ENCODE measurements at places on chromosomes 6 and 20.

- no peak for DNase-seq
These were observed 147.0 kb downstream of the MTFR2 start for GRCh38 chr6:136102991-136103688.

- DNase-seq: no peak
These were observed 6.7 kb downstream of the CCR6 start for GRCh38 chr6:167129562-167129961.

DNA sequence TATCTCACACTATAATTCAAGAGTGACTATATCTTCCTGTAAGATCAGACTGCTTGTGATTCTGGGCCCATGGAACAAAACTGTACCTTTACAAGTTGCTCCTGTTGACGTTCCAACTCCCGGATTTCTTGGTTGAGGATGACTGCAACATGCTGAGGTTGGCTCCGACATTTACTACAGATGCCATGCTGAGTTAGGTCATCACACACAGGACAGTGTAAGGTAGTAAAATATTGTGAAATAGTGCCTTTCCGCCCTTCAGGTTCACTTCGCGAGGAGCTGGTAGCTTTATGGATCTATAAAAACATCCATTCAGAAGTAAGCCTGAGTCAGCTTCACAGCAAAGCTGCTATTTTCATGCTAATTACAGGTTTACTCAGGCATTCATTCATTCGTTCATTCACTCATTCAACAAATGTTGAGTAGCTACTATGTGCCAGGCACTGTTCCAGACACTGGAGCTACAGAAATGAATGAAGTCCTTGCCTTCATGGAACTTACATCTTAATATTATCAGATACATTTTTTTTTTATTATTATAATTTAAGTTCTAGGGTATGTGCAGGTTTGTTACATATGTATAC is 175.7 kb downstream of the REV3L start:
- no peak for DNase-seq

GRCh38 chr20:17442588-17442987 is 88.6 kb downstream of the BFSP1 start:
- DNase-seq: no peak

- DNase-seq: no peak
These were observed 28.3 kb downstream of the RSPO4 start for GRCh38 chr20:973785-974194.

DNA sequence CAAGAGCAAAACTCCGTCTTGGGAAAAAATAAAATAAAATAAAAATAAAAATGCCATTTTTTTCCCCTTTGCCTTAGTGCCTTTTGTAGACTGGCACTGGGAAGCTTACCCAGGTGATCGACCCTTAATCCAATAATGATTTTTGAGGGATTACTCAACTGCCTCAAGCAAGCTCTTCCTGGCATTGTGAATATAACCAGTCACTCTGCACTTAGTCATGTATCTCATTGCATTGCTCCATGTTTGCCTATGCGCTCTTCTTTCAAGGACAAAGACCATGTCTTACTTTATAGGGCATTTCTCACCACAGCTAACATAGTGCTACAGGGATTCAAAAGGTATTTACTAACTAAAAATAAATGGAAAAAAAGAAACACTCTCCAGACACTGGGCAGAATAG is 13.0 kb downstream of the GFOD1 start:
- DNase-seq: no peak

DNA sequence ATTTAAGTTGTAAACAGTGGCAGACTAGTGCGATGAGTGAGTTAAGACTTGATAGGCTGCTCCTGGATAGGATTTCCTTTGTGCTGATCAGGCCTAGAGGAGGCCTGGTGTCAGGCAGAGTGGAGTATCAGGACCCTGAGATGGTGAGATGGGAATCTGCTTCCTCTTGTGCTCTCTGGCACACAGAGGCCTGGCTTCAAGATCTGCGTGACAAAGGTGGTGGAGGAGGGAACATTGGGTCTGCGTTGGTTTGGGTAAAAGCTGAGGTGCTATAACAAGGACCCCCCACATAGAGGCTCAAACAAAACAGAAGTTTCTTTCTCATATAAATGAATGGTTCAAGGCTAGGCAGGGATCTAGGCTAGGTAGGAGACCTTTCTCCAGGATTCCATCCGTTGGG is 20.3 kb downstream of the SCAND1 start:
- no peak for DNase-seq

- no peak for DNase-seq
These were observed 22.9 kb downstream of the CYP21A2 start for GRCh38 chr6:32060966-32061655.

- DNase-seq: no peak
These were observed 99.6 kb downstream of the SSR1 start for GRCh38 chr6:7213416-7213815.

DNA sequence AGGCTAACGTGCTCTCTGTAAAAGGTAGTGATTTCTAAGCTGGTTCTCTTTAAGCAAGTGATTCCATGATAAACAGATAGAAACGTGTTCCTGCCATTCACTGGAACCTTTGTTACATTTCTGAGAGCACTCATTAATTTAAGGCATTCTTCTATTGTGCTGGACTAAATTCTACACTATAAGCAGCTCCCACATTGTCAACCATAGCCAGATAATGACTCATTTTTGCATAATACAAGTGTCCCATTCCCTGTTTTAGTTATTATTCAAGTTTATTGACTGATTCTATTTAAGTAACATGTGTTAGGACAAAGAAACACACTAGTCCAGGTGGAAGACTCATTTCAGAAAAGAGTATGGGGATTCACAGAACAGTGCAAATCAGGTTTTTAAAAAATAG is 13.5 kb upstream of the XRN2 start:
- DNase-seq: no peak

DNA sequence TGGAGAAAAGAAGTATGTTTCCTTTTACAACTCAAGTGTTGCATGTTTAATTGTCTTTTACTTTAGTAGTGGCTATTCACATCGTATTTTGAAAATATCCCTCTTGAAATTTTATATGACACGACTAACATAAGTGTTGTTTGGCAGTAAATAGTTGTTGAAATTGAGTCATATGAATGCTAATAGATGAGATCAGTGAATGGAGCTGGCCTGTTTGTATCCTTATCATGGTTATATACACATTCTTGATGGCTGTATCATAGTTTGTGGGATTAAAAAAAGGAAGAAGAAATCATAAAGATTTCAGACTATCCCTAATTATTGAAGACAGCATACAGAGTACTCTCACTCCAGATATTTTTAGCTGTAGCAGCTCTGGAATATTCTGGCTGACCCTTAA is 8.2 kb upstream of the RAE1 start:
- DNase-seq: no peak

DNA sequence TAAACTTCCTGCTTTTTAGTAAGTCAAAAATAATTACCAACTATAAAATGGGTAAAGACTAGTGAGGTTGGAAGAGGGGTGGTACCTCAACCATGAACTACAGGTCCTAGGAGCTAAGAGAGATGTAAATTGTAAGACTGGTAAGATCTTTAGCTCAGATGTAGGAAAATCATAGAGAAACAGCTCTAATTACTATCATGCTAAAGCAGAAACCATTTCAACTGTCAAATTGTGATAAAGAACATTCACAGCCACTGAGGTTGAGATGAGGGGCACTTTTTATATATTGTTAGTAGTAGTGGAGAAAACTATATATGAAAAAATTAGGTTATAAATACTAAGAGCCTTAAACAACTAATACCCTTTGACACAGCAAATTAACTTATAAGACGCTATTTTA is 20.0 kb downstream of the CDK19 start:
- no peak for DNase-seq

DNA sequence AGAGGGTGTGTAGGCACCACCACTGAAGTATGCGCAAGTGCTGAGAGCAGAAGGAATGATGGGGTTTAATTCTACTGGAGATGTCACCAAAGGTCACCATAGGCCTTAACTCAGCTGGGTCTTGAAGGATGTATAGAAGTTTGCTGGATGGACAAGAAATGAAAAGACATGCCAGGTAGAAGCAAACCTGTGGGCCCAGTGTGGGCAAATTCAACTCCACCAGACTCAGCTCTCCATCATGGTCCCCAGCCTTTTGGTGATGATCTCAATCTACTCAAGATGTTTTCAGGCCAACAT is 124.5 kb downstream of the SNX5 start:
- no peak for DNase-seq

- DNase-seq: no peak
These were observed 71.6 kb upstream of the GLP1R start for GRCh38 chr6:38976801-38977500.

DNA sequence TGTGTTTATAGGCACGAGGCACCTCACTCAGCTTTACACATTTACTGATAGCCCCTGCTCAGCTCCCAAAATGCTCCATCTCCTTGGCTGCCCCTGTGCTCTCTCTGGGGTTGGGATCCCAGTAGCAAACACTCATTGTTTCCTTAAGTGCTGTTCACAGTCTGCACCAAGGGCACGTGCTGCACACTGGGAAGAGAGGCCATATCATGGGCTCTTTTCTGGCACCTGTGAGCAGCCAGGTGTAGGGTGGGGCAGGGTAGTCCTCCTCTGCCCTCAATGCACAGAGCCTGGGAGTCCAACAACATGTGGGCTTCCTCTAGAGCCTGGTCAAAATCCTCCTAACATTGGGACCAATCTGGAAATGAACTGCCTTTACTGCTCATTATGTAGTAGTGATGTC is 67.9 kb downstream of the BANF2 start:
- DNase-seq: no peak

GRCh38 chr20:481167-481566 is 18.8 kb upstream of the TBC1D20 start:
- DNase-seq: no peak

GRCh38 chr6:32912951-32913350 is 27.9 kb downstream of the HLA-DMB start:
- no peak for DNase-seq

DNA sequence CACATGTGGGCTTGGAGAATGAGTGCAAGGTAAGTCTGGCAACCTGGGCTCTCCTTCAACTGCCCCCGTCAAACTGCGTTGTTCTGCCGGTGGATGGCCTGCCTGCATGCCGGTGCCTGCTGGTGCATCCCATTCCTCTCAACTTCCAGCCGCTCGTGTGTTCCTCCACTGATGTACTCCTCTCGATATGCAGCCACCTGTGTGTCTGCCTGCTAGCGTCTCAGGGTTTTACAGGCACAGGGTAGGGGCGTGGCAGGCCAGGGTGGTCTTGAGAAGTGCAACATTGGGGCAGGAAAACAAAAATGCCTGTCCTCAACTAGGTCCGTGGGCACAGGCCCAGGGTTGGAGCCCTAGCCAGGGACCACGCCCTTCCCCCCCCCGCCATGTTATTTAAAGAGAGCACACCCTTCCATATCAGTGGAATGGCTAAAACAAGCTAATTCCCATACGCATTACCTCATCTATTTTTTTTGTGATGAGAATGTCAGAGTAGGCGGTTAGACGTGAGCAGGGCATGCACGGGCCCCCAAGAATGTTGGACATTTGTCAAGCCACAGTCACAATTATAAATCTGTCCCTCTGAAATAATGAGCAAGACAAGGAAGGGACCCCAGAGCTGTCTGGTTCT is 33.2 kb downstream of the SERPINB6 start:
- DNase-seq: no peak

GRCh38 chr6:11224252-11224965 is 8.1 kb downstream of the NEDD9 start:
- no peak for DNase-seq

GRCh38 chr6:135105710-135106109 is 51.1 kb upstream of the HBS1L start:
- no peak for DNase-seq

- DNase-seq: no peak
These were observed 107.1 kb downstream of the PSMB1 start for GRCh38 chr6:170445971-170446370.

- DNase-seq: no peak
These were observed 48.4 kb downstream of the BMP5 start for GRCh38 chr6:55826941-55827340.

DNA sequence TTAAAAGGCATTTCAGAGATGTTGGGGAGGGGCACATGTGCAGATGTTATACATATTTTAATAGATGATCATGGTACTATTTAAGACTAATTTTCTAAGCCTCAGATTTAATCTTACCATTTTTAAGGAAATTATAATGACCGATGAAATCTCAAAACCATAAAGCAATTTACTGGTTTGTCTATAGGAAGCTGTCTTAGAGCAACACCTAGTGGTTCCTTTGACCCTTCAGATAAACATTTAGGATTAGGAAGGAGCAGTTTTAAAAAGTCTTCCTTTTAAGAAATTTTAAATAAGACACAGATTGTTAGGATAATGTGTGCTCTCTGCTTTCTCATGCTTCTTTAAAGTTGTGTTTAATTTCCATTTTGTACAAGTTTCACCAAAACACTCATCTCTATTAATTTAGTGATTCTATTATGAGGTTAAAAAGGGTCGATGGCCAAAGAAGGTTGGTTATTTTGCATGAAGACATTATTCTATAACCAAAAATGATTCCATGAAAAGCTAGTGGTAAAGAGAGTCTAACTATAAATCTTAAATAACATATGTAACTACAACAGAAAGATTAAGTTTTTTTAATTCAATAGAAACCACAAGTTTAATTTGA is 376.4 kb downstream of the HACE1 start:
- no peak for DNase-seq

GRCh38 chr20:11281240-11281639 is 607.4 kb upstream of the JAG1 start:
- no peak for DNase-seq

- no peak for DNase-seq
These were observed 36.2 kb upstream of the DSP start for GRCh38 chr6:7505189-7505699.

GRCh38 chr6:111872401-111873177 is 663 bp downstream of the FYN start:
- DNase-seq: peak; percentile 54

GRCh38 chr6:26362836-26363220 is 2.2 kb upstream of the BTN3A2 start:
- DNase-seq: no peak

DNA sequence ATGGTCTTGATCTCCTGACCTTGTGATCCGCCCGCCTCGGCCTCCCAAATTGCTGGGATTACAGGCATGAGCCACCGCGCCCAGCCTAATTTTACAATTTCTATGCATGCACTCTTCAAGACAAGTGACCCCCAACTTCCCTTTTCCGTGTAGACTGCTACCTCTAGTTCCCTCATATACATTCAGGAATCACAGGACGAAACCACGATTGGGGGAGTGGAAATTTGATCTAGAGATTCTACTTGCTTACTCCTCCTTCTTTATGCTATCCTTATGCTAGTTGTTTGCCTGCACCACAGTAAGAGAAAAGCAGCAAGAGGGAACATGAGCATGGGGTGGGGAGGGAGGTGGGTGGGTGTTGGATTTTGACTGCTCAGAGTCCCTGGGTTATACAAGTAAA is 34.9 kb downstream of the OSTM1 start:
- no peak for DNase-seq

DNA sequence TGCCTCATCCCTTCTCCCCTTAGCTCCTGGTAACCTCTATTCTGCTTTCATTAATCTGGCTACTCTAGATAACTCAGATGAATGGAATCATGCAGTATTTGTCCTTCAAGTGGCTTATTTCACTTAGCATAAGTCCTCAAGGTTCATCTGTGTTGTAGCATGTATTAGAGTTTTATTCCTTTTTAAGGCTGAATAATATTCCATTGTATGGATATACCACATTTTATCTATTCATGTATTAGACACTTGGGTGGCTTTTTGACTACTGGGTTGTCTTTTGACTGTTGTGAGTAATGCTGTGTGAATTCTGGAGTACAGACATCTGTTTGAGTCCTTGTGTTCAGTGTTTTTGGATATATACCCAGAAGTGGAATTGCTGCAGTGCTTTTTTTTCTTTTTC is 58.4 kb downstream of the PHF20 start:
- DNase-seq: no peak

All from midbrain (tissue), 1 donor.